ENCODE measurements at places on chromosomes 3 and 15.
A peak's percentile ranks its signal among the peaks of the same experiment; 100 is the strongest.

DNA sequence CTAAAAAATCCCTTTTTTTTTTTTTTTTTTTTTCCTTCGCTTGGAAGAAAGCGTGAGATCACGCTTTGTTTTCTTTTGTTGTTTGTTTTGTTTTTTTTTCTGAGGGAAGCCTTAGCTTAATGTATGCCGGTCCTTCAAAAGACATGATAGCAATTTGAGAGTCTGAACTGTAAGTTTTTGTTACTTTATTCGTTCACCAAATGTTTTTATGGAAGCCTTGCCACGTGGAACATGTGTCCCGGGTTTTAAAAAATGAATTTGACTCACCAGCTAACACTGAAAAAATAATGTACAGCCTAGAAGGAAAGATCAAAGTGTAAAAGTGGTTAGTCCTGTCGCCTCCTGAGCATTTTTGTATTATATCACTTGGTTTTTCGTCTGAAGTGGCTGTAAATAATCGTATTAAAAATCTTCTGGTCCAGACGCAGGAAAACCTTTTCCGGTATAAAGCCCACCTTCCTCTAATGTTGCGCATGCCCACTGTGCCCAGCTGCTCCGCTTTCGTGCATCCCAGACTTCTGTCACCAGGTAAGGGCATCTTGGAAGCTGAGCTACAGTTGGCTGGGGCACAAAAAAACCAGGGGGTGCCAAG is 795 bp upstream of the MYNN start:
- peak; percentile 80 for DNase-seq

GRCh38 chr3:146575636-146576035 is 29.5 kb downstream of the PLSCR5 start:
- no peak for DNase-seq

- DNase-seq, result no peak
Observed at GRCh38 chr3:122784436-122784835, 9.2 kb downstream of the HSPBAP1 start.

DNA sequence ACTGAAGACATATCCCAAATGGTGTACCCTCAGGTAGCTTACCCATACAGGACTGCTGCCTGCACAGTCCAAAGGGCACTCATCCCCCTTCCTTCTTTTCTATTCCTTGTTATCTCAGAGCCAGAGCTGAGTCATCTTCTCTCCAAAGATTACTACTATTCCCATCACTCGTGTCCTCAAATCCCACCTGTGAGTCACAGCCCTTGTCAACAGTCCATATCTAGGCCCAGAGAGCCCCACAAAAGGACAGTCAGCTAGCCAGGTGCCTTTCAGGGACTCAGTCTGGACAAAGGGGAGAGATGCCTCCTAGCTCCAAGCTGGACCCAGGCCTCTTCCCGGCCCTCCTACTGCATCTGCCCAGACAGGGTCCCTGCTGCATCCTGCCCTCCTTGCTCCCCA is 11.0 kb downstream of the PARP16 start:
- DNase-seq, result no peak

DNA sequence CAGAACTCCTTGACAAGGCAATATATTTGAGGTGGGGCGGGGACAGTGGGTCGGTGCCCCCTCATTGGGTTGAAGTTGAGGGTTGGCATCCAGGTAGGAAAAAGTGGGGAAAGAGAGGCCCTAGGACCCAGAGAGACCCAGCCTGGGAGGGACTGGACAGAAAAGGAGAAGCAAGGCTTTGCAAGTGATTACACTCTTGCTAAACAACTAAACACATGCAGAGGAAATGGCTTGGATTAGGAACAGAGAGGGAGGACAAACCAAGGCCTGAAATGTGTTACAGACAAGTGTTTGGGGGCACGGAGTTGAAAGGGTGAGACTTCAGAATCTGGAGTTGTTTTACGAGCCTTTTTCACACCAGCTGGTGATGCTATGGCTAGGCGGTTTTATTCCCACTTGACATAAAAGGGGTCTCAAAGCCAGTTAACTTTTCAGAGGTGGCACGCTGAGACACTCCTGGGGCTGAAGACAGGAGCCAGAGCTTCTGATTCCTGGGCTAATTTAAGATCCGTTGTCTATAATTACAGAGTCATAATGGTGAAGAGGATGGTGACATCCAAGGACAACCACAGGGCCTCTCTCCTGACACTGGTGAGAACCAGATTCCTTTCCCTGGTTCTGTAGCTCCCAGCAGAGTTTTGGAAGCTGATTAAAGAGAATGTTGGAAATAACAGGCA is 7.7 kb upstream of the KCTD6 start:
- DNase-seq, result no peak

- DNase-seq, result no peak
Observed at GRCh38 chr3:153137626-153138025, 24.4 kb upstream of the RAP2B start.

DNA sequence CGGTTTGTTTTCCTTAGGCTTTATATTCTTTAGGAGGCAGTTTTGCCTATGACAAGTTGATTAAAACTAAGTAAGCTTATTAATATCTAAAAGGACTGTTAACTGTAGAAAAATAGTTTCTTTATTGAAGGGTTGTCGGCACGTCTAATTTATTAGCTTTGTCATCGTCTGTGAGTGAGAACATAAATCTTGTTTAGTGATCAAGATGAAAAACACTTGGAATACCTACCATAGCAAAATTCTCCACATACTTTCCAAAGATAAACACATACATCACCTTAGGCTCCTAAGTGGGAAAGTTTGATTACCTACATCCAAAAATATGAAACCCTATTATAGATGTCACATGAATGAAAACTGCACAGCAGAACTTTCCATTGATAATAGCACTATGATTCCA is 139.1 kb upstream of the BNIP2 start:
- DNase-seq, result no peak

DNA sequence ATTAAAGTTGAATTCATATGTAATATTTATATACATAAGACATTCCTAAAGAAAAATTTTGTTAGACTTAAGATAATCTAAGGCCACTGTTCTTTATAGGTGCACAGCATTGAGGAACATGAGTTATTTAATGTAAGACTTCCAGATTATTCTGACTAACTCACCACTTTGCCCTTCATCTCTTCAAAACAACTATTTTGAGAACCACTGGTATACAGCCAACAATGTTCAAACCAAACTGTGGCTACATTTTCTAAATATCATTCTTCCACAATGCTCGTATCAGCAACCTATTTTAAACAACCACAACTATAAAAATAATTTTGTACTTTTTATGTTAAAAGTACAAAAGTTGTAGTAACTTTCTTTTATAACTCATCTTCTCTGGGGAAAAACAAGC is 199.8 kb upstream of the ALCAM start:
- DNase-seq, result no peak

DNA sequence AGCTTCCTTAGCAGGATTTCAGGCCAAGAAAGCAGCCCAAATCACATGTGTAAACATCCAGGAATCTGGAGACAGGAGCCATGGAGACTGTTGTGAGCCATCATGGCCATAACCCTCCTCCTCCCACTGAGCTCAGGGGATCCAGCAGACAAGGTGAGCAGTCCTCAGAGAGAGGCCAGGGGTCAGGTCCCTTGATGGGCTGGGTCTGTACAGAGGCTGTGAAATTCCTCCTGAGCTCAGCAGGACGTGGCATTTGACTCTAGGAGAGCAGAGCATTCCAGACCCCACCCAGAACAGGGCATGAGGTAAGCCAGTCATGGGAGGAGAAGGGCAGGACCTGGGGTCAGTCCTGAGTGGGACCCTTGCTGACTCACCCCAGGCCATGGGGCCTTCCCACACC is 67.0 kb upstream of the ACAN start:
- DNase-seq, result no peak

DNA sequence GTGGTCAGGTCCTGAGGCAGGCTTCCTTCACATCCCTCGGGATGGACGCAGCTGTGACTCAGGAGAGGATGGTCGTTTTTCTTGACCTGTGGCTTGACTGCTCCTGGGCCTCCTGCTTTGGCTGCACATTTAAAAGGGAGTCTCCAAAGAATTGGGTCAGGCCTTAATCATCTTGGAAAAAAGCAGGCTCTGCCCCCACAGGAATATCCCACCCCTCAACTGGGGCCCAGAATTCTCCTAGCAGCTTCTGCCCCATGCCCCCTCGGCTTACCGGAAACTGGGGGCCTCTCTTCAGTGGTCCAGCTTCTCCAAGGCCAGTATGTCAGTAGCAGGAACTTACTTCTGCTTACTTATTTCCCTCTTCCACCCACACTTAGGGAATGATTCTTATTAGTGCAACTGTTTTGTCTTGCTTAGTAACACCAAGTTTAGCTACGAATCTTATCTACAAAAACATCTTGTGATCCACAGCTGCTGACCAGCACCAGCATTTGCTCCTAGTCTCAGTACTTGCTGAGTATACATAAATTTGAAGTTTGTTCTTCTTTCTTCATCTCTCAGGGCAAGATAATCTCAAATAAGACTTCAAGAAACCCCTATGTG is 35.7 kb downstream of the ATG7 start:
- DNase-seq, result no peak

GRCh38 chr3:134057654-134058110 is 28.0 kb upstream of the SLCO2A1 start:
- no peak for DNase-seq

GRCh38 chr15:70528270-70528706 is 235.1 kb downstream of the UACA start:
- no peak for DNase-seq

- no peak for DNase-seq
Observed at GRCh38 chr15:56524915-56525314, 60.0 kb upstream of the MNS1 start.

GRCh38 chr15:39255760-39256159 is 325.1 kb upstream of the THBS1 start:
- no peak for DNase-seq

- no peak for DNase-seq
Observed at GRCh38 chr15:35705030-35705883, 159.3 kb upstream of the DPH6 start.

GRCh38 chr15:95440712-95441111 is 889.8 kb upstream of the NR2F2 start:
- no peak for DNase-seq

DNA sequence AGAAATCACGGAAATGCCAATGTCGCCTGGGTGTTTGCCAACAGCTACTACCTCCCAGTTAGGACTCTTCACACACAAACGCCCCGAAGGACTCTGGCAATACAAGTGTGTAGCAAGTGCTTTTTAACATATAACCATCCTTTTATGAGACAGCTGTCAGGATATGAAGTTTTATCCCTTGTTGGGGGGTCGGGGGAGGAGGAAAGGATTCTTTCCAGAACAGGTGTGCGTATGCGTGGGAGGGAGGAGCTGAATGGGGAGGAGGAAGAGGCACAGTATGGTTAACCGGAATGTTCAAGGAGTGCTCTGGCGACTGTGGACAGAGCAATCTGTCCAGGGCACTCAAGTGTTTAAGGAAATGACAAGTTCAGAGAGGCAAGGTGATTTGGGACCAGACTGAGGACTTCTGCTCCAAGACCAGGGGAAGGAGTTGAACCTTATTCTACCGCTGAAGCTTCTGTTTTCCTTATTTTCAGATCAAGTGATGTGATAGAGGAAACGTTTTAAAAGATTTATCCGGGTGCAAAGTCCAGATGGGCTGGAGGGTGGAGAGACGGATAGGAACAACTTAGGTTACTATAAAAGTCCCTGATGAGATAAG is 1.3 kb downstream of the TSPAN3 start:
- DNase-seq, result no peak

- no peak for DNase-seq
Observed at GRCh38 chr15:48565560-48566482, 79.7 kb downstream of the FBN1 start.

GRCh38 chr15:83200589-83200988 is 7.0 kb downstream of the HDGFL3 start:
- DNase-seq, result no peak

DNA sequence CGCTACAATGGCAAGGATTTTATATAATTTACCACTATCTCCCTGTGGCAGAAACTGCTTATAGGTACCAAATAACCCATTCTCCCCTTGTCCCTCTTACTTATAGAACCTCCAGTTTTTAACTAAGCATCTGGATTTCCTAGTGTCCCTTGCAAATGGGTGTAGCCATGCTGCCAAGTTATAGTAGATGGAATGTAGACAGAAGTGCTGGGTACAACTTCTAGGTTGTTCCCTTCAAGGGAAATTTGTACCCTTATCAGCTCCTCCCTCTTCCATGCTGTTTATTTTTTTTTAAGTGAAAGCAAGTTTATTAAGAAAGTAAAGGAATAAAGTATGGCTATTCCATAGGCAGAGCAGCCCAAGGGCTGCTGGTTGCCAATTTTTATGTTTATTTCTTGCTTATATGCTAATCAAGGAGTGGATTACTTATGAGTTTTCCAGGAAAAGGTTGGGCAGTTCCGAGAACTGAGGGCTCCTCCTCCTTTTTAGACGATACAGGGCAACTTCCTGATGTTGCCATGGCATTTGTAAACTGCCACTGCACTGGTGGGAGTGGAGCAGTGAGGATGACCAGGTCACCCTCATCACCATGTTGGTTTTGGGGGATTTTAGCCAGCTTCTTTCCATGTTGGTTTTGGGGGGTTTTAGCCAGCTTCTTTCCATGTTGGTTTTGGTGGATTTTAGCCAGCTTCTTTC is 40.1 kb upstream of the TM4SF19 start:
- DNase-seq, result no peak

- no peak for DNase-seq
Observed at GRCh38 chr3:16520241-16520969, 6.9 kb upstream of the RFTN1 start.

GRCh38 chr3:49940667-49941249 is 808 bp downstream of the RBM6 start:
- no peak for DNase-seq

- DNase-seq, result no peak
Observed at GRCh38 chr3:21274079-21274571, 476.9 kb downstream of the ZNF385D start.

DNA sequence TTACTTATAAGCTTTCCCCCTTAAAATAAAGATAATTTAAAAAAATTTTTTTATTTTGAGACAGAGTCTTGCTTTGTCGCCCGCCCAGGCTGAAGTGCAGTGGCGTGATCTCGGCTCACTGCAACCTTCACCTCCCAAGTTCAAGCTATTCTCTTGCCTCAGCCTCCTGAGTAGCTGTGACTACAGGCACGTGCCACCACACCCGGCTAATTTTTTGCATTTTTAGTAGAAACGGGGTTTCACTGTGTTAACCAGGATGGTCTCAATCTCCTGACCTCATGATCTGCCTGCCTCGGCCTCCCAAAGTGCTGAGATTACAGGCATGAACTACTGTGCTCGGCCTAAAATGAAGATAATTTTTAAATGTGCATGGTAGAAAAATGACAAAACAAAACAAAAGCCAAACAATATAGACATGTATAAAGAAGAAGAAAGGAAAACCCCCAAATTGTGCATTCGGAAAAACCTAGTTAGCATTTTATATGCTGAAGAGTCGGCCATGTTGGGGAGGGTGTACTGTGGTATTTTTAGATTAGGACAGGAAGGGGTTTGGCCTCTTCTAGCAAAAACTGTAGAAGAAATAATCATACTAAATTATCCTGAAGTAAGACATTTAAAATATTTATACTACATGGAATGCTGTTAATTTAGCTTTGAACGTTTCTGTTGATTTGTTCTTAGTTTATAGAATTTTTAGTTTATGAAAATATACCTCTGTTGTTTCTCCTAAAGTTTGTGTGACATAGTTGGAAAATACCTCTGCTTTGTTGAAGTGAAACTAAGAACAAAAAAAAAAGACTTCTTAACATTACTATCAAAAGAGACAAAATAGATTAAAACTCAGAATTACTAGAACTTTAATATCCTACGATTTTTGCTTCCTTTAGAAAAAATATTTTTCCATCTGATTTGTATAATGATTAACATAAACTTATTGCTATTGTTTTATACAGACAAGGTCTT is 7.4 kb downstream of the APPL1 start:
- no peak for DNase-seq
